ENCODE measurements at places on chromosomes 12 and 14.
A peak's percentile ranks its signal among the peaks of the same experiment; 100 is the strongest.

DNA sequence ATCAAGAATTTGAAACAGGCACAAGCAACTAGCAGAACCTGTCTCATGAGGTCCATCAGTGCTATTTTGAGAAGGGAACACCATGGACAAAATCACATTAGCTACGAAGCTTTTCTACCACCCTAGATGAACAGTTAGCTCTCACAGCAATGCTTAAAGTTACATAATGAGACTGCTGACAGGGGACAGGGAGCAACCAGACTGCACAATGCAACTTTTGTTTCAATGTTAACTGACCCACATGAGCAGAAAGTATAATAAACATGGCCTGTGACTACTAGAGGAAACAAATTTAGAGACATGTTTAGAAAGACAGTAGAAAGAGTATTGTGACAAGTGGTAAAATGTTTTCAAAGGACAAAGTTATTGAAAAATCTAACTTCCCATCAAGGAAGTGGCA, 282.8 kb downstream of the CEP128 start:
- DNase-seq = no peak

DNA sequence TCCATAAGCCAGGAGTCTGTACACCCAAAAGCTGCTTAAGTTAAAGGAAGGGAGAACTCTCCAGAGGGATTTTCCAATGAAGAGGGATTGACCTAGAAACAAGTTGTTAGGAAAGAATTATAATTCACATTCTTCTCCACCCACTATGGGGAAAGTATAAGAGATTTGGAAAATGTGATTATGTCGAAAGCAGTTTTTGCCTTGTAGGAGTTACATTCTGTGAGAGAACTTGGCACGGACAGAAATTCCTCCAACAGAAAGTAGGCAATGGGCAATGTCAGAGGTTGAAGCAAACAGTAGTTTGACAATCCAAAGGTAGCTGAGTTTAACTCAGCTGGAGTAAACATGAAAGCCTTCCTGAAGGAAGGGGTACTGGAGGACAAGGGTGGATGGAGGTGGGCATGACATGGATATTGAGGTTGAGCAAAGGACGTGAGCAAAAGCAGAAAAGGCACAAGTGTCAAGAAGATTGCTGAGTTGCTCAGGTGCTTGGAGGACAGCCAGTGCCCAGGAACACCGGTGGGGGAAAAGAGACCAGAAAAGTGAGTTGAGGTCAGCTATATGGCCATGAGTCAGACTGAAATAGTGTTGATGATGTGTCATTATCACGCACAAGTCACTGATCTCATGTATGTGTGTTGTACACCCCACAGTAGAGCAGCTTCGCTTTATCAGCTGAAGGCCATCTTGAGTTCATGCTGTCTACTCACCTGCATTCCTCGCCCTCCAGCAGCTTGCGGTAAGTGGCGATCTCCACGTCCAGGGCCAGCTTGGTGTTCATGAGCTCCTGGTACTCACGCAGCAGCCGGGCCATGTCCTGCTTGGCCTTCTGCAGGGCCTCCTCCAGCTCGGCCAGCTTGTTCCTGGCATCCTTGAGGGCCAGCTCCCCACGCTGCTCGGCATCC, 4.0 kb downstream of the KRT5 start:
- DNase-seq = no peak

GRCh38 chr12:130642856-130643255, 73.2 kb downstream of the RIMBP2 start:
- DNase-seq = no peak

DNA sequence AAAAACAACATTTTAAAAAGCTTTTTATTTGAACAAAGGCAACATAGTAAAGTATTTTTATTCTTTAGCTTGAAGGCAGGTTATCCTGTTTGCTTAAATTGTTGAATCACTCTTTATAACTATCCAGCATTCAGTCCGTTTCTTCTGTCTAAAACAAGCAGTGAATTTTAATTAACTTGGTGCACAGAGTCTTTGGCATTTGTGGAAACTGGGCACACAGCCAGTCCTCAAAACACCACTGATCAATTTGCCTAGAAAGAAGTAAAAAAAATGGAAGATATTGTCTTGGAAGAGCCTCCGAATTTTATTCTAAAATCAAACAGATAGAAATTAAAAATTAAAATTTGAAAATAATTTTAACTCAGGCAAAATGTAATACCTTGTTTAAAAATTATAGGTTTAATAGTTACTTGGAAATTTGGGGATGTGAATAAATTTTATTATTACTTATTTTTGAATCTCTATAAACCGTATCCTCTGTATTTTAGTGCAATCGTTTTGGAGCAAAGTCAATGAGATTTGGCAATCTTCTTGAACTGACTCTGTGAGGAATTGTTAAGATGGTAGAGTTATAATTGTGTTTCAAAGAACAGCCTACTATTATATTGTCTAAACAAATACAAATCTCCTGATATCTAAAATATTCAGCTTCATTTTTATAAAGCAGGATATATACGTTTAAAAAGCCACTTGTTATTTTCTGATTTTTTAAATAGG, 927.0 kb downstream of the SLC16A7 start:
- DNase-seq = no peak

- peak; percentile 21 for DNase-seq
Observed at GRCh38 chr14:78399316-78399889, 229.2 kb downstream of the NRXN3 start.

DNA sequence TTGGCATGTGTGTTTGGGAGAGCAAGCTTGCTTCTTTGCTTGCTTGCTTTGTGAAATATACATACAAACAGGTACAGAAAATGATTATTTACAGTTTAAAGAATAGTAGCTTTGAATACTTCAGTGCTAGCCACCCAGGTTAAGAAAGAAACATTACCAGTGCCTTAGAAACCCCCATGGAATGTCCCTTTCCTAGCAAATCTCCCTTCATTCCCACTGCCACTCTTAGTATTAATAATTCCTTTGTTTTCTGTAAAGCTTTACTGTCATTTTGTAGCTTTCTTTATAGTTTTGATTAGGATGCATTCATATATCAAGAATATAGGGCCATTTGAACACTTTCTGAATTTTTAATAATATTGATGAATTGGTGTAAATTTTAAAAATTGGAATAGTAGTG, 9.5 kb downstream of the SRGAP1 start:
- DNase-seq = no peak

DNA sequence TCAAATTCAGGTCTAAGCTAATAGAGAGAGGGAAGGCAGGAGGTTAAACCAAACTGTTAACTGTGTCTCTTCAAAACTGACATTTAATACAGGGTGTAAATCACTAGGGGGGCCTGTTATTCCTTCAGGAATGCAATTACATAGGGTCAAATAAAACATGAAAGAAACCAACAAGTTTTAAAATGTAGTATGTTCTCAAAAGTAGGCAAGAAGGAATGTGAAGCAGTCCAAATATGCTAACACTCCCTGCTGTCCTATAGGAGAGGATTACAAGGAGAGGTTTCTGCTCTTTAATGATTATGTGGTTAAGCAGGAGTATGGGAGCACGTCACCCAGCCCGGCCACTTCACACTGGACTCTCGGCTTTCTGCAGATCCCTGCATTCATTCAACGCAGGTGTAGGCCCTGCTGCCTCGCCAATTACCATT, 42.5 kb upstream of the BMP4 start:
- no peak for DNase-seq

GRCh38 chr12:110367181-110367864, 36.2 kb downstream of the ANAPC7 start:
- DNase-seq = no peak

- peak; percentile 27 for DNase-seq
Observed at GRCh38 chr14:59254146-59254910, 65.9 kb downstream of the DAAM1 start.

DNA sequence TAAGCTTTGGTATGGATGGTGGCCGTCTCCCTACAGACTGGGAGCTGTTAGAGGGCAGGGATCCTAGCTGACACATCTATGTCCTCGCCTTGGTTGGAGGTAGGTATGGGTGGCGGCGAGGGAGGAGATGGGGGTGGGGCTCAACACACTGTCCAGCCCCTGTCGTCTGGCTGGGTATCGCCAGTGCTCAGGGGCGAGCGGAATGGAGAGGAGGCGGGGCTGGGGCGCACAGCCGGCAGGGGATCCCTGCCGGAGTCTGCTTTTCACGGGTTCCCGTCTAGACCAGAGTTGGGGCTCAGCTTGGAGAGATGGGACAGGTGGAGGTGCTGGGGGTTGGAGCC, 16.1 kb downstream of the TAMALIN start:
- no peak for DNase-seq

GRCh38 chr12:94730847-94731246, 80.5 kb upstream of the TMCC3 start:
- DNase-seq = no peak

GRCh38 chr14:85527445-85528035, 2.4 kb upstream of the FLRT2 start:
- no peak for DNase-seq

GRCh38 chr12:76075448-76075847, 9.0 kb downstream of the NAP1L1 start:
- DNase-seq = no peak

DNA sequence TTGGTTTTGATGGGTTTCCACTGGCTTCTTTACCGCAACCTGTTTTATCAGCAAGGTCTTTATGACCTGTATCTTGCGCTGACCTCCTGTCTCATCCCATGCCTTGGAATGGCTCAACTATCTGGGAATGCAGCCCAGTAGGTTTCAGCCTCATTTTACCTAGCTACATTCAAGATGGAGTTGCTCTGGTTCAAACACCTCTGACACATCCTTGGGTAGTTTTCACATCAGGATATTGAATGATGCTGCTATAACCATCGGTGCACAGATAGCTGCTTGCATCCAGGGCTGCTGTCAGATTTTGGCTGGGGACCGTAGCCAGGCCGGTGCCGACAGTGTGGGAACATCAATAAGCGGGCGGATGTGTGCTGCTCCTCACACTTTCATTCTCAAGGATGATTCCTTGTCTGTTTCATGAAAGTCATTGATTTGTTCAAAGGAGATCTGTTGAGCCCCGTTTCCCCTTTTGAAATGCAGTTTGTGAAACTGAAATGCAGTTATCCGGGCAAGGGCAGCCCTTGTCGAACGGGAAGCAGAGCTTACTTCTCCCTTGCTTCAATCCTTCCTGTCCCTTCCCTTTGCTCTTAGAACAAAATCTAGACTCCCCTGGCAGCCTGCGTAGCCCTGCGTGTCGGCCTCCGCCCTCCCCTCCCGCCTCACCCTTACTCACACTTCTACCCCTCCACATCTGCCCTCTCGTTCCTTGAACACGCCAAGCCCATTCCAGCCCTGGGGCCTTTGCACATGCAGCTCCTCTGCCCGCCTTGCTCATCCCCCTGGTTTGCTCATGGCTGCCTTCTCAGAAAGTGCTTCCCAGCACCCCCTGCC, 49.2 kb upstream of the NCOR2 start:
- no peak for DNase-seq

DNA sequence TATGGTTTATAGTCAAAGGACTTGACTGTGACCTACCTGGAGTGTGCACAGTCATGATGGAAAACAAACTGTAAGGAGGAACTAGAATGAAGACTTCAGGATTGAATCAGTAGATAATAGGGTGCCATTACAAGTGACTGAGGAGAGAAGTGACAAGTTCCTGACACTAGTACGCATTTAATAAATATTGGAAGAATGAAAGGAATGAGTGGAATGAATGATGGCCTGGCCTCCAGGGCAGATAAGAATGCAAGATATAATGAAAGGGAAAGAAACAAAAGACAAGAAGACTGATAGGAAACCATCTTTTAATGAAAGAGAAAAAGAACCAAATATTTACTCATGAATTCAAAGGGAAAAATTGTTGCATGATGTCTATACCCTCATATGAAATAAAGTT, 44.7 kb upstream of the NEDD1 start:
- DNase-seq = no peak

DNA sequence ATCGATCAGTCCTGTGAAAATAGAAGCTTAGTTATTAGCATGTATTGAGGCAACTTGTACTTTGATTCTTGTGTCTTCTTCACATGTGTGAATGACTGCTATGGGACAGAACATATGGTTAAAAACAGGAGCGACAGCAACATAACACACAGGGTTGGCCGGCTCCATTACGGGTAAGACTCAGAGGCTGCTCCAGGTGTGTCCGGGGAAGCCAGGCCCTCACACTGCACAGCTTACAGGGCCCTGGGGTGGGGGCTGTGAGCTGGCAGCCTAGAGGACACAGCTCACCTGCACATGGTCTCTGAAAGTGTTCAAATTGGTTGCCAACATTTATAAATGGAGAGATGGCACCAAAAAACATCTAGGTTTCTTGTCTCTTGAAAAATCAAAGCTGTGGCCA, 31.1 kb downstream of the TCHP start:
- DNase-seq = no peak

DNA sequence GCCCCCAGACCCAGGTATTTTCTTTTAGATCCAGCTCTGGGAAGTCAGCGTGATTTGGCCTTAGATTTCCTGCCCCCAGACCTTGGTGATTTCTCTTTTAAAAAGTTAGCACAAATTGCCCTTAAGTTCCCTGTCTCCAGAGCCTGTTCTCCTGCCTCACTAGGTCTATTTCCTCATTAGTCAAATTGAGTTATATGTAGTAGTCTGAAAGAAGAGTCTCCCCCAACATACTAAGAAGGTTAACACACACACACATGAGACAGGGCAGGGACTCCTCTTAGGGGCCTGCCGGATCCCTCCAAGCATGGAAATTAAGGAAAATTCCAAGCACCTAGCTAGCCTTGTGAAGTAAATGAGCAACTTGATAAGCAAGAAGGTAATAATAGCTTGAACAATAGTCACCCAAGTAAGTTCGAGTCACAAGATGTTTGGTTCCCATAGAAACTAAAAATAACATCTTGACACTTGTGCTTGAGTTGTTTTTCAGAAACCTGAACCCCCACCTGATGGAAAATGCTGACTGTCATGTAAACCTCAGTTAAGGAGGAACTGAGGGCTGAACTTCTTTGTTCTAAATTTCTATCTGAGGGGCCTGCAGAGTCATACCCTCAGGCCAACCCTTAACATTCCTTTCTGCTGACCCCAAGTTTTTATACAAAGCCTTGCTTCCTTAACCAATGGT, 51.6 kb downstream of the CAND1 start:
- DNase-seq = no peak

- DNase-seq = no peak
Observed at GRCh38 chr14:50594577-50595316, 34.8 kb downstream of the ATL1 start.

GRCh38 chr12:63940310-63941005, 96.0 kb downstream of the SRGAP1 start:
- no peak for DNase-seq

DNA sequence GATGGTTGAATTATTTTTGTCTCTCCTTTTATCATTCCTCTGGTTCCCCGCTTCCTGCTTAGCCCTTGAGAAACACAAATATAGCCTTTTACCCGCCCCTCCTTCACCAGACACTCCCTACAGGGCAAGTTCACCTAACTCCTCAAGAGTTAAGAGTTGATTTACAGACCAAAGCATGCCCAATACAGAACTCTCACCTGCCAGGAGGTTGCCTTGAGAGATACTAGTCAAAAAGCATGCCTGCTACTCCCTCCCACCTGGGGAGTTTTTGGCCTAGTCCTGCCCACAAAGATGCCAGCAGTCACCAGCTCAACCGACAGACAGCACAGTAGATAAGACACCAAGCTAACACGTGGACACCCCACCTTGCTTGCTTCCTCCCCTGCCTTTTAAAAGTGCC, 11.2 kb downstream of the LGMN start:
- no peak for DNase-seq

DNA sequence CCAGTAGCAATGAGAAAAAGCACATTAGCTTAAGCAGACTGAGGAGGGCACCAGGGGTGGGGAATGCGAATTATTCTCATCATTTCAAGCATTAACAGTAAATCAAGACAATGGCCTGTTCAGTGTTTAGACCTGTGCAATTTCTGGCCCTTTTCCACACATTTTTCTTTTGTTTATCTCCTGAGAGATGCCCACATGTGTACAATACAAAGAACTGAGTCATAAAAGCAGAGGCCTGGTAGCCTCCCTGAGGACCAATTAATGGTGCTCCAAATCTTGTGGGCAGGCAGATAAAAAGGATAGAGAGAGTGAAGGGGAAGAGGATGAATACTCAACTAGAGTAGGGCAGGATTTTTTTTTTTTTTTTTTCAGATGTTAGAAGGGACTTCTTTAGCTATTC, 480.8 kb downstream of the RERGL start:
- no peak for DNase-seq
